COLO829 (cell line): ENCODE measurements at places on chromosomes 13 and 19.

GRCh38 chr13:112204346-112205327 lies 137.7 kb downstream of the SOX1 start:
- DNase-seq: no peak

- peak; percentile 63 for DNase-seq
These were observed 850 bp upstream of the CERS4 start for GRCh38 chr19:8208119-8208921.

DNA sequence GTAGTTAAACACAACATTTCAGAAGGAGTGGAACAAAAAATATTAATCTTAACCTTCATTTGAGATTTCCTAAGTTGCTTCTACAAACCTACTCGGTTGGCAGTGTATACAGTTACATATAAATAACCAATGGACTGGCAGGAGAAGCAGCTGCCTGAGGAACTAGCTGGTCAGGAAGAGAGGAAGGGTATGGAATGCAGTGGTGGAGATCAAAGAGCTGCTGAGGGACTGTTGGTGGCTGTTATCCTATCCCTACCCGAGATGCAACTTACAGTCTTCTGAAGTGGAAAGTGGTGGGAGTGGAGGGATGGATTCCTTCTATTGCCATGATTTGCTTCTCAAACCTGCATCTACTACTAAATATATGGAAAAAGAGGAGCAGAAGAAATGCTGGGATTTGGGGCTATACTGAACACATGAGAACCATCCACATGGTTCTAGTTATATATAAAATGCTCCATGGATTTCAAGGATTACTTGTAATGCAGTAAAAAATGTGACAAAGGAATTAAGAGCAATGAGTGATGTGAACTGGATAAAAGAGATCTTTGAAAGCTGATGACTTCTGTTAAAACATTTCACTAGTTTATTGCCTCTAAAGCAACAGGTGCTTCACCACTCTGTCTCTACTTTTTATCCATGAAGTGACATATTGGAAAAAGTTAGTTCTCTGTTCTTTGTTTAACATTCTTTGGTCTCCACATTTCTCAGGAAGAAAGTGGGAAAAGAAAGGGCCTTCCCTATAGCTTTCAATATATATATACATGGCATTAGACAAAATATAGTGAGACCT lies 29.9 kb downstream of the MICU2 start:
- no peak for DNase-seq

- no peak for DNase-seq
These were observed 87.6 kb upstream of the MBNL2 start for GRCh38 chr13:97134364-97135095.

DNA sequence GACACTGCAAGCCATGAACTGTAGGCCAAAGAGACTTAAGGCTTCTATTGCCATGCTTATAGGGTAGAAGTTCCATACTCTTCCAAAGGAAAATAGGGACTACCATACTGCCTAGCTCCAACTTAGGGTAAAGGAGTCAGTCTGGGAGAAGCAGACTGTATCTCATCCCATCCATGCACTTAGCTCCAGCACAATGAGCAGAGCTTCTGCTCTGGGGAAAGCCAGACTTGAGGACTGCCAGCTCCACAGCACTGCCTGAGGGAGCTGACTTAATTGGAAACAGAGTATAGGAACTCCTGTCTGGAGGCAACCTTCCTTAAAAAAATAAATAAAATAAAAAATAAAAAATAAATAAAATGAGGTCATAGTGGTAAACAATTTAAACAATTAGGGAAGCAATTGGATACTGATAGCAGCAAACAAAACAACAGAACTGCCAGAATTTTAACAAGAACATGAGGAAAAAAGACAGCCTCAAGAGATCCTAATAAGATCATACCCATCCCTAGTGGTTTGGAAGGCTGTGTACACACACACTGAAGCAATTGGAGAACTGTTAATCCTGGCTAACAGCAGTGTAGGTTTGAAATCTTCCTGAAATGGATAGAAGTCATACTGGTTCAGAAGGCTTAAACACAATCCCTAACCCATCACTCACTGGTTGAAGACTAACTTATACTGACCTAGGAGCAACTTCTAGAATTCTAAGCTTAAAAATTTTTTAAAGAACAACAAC lies 550.1 kb downstream of the TBC1D4 start:
- no peak for DNase-seq

GRCh38 chr19:18253716-18254115 lies 20.5 kb downstream of the IQCN start:
- no peak for DNase-seq

DNA sequence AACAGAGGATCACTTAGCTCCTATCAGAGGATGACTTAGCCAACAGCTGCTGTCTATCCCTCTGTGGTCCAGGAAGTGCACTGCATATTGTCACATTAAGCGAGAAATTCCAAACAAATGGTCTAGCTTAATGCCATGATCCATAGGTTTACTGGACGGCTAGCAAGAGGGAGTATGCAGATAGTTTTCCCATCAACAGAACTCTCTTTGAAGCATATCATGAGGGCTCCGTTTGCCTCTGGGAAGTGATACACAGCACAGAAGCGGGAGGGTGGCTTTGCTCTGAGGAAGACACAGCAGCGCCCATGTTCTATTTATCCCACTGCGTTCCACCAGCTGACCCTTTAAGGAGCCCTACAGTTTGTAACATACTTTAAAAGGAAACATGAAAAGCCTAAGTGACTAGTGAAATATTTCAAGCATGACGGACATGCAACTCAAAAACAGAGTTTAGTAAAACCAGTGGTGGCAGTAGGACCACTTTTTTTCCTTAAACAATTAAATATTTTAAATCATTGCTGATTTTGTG lies 52.7 kb downstream of the COL4A1 start:
- DNase-seq: no peak

DNA sequence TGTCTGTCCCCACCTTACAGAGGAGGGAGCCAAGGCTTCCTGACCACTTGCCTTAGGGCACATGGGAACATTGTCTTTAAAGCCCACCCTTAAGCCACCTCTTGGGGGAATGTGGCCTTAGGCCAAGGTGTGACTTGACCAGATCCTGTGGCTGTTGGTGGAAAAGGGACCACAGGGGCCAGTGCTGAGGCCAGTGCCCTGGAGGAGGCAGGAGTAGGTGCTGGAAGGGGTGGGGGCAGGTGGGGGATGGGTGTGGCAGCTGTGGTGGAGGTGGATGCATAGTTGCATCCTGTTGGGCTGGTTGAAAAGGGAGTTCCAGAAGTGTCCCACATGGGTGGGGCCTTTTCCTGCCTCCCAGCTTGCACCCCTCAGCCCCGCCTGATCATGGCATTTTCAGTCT lies 44.8 kb downstream of the DNM2 start:
- DNase-seq: no peak

- no peak for DNase-seq
These were observed 308.3 kb downstream of the TBC1D4 start for GRCh38 chr13:75173457-75174356.

DNA sequence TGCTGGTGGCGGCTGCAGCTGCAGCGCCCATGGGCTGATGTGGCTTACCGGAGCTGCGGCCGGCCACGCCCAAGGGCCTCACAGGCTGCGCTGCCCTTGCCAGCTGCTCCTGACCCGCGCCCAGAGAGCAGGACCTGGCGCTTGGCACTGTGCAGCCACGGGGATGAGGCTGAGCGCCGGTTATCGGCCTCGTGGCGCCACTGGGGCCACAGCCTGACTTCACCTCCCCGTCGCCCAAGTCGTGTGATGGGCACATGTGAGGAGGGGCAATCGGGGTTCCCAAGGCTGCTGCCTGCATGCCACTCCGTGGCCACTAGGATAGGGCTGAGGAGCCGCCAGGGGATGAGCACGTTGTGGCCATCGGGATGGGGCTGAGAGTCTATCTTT lies 77.2 kb upstream of the PABPC3 start:
- no peak for DNase-seq

DNA sequence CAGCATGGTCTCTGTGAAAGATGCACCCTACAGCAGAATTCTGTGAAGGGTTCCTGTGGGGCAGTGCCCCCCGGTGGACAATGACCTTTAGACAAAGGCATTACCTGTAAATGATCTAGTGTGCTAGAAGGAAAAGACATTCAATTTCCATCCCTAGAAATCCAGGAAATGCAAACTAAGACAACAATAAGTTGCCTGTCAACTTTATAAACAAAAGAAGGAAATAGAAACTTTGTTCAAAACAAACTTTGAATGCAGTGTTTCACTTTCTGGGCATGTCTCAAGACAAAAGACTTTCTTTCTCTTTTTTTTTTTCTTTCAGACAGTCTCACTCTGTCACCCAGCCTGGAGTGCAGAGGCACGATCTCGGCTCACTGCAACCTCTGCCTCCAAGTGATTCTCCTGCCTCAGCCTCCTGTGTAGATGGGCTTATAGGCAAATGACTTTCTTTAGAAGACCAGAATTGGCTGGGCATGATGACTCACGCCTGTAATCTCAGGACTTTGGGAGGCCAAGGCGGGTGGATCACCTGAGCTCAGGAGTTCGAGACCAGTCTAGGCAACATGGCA lies 15.5 kb downstream of the TEX101 start:
- DNase-seq: no peak

- no peak for DNase-seq
These were observed 64.9 kb downstream of the KL start for GRCh38 chr13:33080972-33081590.

DNA sequence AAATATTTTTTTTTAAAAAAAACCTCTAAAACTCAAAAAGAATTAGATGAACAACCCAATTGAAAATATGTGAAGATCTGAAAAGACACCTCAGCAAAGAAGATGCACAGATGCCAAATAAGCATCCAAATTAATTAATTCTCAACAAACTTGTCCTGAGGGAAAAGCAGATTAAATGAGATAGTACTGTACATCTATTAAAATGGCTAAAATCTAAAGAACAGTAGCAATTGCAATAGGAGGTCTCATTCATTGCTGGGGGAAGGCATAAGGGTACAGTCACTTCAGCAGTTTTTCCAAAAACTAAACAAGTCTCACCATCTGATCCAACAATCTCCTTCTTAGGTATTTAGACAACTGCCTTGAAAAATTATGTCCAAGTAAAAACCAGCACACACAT lies 22.0 kb downstream of the PLPP2 start:
- no peak for DNase-seq

DNA sequence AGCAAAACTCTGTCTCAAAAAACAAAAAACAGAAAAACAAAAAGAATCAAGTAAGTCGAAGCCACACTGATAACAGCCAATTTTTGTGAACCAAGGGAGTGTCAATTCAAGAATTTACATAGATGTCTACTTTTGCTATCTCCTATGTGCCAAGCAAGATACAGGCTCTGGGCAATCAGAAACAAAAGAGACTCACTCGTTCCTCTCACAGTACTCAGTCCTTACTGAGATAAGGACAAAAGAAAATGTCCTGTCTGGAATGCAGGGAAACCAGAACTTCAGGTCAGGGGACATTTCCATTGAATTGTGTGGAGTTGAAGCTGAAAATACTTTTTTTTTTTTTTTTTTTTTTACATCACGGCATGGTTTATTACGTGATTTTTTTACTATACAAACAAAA lies 53.0 kb downstream of the NLRP12 start:
- DNase-seq: no peak

- DNase-seq: no peak
These were observed 11.8 kb downstream of the SERP2 start for GRCh38 chr13:44385401-44385800.

GRCh38 chr19:543910-544608 lies at the start of gene GZMM:
Gene GZMM (plus strand): TSS chr19:544053. CDS start chr19:544072, 19 bp downstream.
- no peak for DNase-seq

- no peak for DNase-seq
These were observed 1.9 kb downstream of the IFNL1 start for GRCh38 chr19:39297931-39298634.

GRCh38 chr13:51342706-51343105 lies 3.2 kb downstream of the SERPINE3 start:
- DNase-seq: no peak

DNA sequence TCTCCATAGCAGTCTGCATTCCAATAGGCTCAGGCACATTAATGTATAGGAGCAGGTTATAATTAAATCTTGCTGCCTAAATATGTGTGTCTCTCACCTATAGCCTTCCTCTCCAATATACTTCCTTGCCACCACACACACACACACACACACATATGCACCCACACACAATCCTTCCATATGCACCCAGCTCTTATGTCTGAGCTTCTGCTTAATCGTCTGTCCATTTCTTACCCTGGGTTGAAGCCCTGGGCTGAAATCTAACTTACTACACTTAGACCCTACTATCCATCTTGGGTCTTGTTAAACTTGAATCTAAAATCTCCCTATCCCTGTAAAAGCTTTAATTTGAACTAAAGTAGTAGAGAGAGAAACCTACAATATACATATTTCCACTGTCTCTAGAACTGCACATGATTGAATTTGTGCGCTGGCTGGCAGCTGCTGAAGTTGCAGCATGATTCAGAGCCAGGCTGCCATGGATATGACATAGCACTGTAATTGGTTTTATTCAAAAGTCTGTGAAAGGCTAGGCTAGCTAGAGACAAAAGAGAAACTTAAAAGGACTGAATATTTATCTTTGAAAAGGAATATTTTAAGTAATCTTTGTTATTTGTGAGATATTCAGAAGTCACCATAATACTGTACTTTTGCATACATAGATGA lies 25.7 kb upstream of the FREM2 start:
- DNase-seq: no peak

GRCh38 chr13:103873725-103874124 lies 807.5 kb upstream of the SLC10A2 start:
- DNase-seq: no peak

- no peak for DNase-seq
These were observed 3.0 kb downstream of the OBI1 start for GRCh38 chr13:78655906-78656305.

GRCh38 chr13:88248393-88248792 lies 577.2 kb downstream of the SLITRK5 start:
- DNase-seq: no peak

DNA sequence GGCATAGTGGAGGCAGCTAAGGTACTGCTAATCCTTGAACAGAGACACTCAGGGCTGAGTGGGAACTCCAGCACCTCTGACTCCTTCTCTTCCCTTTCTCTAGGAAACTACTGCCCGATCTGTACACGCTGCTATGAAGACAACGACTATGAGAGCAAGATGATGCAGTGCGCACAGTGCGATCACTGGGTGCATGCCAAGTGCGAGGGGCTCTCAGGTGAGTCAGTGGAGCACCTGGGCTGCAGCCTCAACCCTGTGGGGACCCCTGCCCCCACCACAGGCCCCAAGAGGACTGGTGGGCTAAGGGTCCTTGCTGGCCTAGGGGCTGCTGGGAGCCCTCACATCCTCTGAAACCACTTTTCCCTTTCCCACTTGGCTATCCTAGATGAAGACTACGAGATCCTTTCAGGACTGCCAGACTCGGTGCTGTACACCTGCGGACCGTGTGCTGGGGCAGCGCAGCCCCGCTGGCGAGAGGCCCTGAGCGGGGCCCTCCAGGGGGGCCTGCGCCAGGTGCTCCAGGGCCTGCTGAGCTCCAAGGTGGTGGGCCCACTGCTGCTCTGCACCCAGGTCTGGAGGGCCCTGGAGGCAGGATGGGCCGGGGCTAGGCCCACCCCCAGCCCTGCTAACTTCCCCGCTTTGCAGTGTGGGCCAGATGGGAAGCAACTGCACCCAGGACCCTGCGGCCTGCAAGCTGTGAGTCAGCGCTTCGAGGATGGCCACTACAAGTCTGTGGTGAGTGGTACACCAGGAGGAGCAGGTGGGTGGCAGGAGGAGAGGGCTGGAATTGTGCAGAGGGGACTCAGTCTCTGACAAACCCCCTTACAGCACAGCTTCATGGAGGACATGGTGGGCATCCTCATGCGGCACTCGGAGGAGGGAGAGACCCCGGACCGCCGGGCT lies 9.5 kb downstream of the KMT2B start:
- no peak for DNase-seq
